Hair follicular keratinocyte (primary cell): ENCODE measurements at places on chromosomes 11 and 22. TPM values are rescaled to one million over a fixed set of nuclear protein-coding genes. Genes with fewer than 3 reads are reported as not detected.

Gene RAB39A
- total RNA-seq = not detected in 2 replicates

Gene SMTNL1
- not detected in 2 replicates for total RNA-seq

Gene ISX
- total RNA-seq = not detected in 2 replicates

Gene PYGM
- total RNA-seq = 0.08 TPM in 1 of 2 replicates, not detected in the other

Gene RIMBP3B
- total RNA-seq = not detected in 2 replicates

Gene LDLRAD3
- 7.1 and 8.4 TPM in 2 replicates for total RNA-seq

Gene CDCA5
- 7.2 and 25.9 TPM in 2 replicates for total RNA-seq

Gene ACAT1
- 91.8 and 92.9 TPM in 2 replicates for total RNA-seq

Gene CYP2R1
- total RNA-seq = 11.8 and 14.1 TPM in 2 replicates

Gene TP53AIP1
- total RNA-seq = 7.3 and 11.9 TPM in 2 replicates

Gene SLC15A3
- 0.78 and 3.2 TPM in 2 replicates for total RNA-seq
